Activated CD8-positive, alpha-beta T cell treated with anti-CD3 and anti-CD28 coated beads, Interleukin-2, amount 10 ng/mL, durations not matched to agents 7 days and 5 days (primary cell): ENCODE measurements at places on chromosomes 5 and 9. TPM values are rescaled to one million over a fixed set of nuclear protein-coding genes. Genes with fewer than 3 reads are reported as not detected.

GRCh38 chr5:95221234-95221633 lies 63.7 kb downstream of the MCTP1 start:
- no peaks in the 10 kb centered on the region for H3K27me3 ChIP-seq
- DNase-seq, result no peak
- H3K36me3 ChIP-seq, result no peaks in the 10 kb centered on the region

The LCN2 gene
- not detected for total RNA-seq

DNA sequence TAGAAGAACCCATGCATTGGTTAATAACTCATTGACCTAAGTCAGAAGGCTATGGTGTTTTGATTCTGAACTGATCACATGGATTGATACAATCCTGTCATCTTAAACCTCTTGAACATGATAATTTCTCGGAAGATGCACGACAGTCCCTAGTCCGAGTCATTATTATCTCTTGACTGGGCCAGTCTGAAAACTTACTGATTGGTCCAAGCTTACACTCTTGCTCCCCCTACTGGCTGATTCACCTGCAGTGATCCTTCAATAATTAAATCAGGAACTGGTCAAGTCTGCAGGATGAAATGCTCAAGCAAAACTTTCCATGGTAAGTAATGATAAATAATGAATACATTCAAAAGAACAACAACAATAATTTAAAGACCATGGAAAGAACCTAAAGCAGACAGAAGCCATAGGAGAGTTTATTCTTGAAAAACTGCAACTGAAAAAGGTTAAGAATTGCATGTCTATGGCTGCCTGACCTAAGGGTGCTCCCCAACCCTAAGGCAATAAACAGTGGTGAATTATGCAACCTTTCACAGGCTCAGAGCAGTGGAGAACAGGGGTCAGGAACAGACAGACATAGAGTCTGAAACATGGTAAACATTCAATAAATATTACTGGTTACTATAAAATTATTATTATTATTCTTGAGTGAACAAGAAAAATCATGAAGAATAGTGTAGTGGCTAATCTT lies 79.3 kb downstream of the BRINP1 start:
- H3K27me3 ChIP-seq, result no peaks in the 10 kb centered on the region
- DNase-seq, result peak; percentile 33
- H3K27ac ChIP-seq, result no peak overlapping the region
- H3K4me3 ChIP-seq, result no peak overlapping the region
- H3K36me3 ChIP-seq, result no peaks in the 10 kb centered on the region
- no peaks in the 10 kb centered on the region for H3K4me1 ChIP-seq

The FOXD4L4 gene
- 0.10 TPM for total RNA-seq

DNA sequence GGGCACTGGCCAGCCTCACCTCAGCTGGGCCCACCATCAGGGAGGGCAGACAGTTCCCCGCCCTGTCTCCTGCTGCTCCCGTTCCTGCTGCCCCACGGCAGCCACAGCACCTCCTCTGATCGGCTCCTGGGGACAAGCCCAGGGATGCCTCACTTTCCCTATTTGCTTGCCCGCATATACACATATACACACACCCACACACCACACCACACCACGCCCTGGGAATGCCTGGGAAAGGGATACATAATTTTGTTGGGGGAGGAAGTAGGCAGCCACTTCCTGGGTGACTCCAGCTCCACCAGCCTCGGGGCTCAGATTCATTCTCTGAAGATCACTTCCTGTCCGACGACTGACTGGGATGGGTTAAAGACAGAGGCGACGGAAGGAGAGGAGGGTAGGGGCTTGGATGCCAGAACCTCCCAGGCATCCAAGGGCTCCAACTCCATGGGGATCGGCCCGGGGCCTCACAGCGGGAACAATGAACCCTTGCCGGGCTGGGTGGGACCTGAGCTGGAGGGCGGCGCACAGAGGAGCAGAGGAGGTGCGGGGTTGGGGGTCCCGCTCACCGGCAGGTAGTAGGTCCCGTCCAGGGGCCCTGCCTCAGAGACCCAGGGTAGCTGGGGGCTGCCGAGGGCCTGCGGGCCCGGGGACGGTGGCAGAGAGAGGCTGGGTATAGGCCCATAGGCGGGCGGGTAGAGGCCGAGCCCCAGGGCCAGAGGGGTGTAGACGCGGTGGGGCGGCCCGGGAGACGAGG lies 2.0 kb upstream of the MZB1 start:
- peak; percentile 64 for DNase-seq
- H3K4me3 ChIP-seq, result peak overlapping the region; percentile 98
- H3K27me3 ChIP-seq, result no peaks in the 10 kb centered on the region
- H3K27ac ChIP-seq, result peak overlapping the region; percentile 99
- peaks cover 26% of the 10 kb centered on the region for H3K36me3 ChIP-seq
- H3K4me1 ChIP-seq, result peaks cover 67% of the 10 kb centered on the region

- H3K27me3 ChIP-seq, result peaks cover 21% of the 10 kb centered on the region
- DNase-seq, result no peak
- no peak overlapping the region for H3K4me3 ChIP-seq
- peaks cover 23% of the 10 kb centered on the region for H3K4me1 ChIP-seq
- H3K27ac ChIP-seq, result no peak overlapping the region
- no peaks in the 10 kb centered on the region for H3K36me3 ChIP-seq
Measured at GRCh38 chr5:66621146-66621545, 25.0 kb downstream of the MAST4 start.

DNA sequence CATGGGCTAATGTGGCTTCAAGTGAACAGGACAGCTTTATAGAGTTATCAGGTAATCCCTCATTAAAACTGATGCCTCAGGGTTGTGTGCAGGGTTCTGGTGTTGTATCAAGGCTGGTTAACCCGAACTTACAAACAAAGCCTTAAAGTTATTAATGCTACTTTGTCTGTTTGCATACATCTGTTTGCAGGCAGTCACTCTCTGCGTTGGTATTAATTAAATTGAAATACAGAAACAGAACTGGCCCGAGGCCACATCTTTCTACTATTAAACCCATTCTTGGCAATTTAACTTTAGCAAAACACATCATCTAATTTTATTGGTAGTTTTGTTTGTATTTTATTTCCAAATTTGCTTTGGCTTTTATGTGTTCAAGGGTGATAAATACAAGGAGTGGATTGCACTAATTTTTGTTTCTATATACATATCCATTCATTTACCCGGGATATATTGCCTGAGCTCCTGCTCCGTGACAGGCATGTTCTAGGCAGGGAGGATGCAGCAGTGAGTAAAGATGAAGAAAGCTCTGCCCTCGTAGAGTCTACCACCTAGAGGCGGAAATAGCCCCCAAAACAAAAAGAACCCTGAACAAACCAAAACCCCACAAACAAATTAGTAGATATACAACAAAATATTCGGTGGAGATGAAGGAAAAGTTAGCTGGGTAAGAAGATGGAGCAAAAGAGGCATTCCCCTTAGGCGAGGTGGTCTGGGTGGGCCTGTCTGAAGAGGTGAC lies 164.2 kb downstream of the MACROH2A1 start:
- DNase-seq, result no peak
- no peaks in the 10 kb centered on the region for H3K27me3 ChIP-seq
- H3K36me3 ChIP-seq, result no peaks in the 10 kb centered on the region
- no peak overlapping the region for H3K27ac ChIP-seq
- no peak overlapping the region for H3K4me3 ChIP-seq

GRCh38 chr9:135062254-135062653 lies 25.2 kb upstream of the OLFM1 start:
- no peaks in the 10 kb centered on the region for H3K36me3 ChIP-seq
- H3K4me3 ChIP-seq, result no peak overlapping the region
- H3K27ac ChIP-seq, result no peak overlapping the region
- H3K27me3 ChIP-seq, result peaks cover 3% of the 10 kb centered on the region

DNA sequence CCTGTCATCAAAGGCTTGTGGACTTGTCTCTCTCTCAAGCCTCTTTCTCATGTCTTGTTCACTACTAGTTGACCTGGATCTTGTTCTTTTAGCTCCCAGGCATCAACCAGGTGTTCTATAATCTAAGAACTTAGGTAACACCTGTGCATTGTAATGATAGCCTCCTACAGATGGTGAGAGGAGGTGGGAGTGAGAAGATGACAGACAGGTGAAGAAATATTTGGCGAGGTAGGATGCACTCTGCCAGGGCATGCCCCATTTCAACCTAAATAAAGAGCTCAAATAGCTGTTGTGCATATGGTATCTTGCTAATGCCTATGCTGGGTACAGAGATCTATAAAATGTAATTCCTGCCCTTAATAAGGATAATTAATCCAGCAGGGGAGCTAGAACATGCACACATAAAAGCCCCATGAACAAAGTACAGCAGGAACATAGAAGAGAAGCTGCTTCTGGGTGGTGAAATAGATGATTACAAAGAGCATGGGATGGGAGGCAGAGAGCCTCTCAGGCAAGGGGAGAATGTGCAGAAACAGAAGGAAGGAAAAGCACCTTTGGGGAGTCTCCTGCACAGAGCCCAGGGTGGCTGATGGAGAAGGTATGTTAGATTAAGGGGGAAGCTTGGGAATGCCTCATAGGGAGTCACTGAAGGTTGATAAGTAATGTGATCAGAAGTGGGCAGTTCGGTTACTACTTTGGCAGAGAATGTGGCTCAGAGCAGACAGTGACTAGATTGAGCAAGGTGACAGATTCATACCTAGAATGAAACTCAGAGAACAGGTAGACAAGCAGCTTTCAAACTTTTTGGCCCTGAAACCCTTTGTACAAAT lies 28.0 kb upstream of the PLIN2 start:
- no peak for DNase-seq
- H3K36me3 ChIP-seq, result no peaks in the 10 kb centered on the region
- no peak overlapping the region for H3K27ac ChIP-seq
- H3K4me1 ChIP-seq, result peaks cover 17% of the 10 kb centered on the region
- no peaks in the 10 kb centered on the region for H3K27me3 ChIP-seq

DNA sequence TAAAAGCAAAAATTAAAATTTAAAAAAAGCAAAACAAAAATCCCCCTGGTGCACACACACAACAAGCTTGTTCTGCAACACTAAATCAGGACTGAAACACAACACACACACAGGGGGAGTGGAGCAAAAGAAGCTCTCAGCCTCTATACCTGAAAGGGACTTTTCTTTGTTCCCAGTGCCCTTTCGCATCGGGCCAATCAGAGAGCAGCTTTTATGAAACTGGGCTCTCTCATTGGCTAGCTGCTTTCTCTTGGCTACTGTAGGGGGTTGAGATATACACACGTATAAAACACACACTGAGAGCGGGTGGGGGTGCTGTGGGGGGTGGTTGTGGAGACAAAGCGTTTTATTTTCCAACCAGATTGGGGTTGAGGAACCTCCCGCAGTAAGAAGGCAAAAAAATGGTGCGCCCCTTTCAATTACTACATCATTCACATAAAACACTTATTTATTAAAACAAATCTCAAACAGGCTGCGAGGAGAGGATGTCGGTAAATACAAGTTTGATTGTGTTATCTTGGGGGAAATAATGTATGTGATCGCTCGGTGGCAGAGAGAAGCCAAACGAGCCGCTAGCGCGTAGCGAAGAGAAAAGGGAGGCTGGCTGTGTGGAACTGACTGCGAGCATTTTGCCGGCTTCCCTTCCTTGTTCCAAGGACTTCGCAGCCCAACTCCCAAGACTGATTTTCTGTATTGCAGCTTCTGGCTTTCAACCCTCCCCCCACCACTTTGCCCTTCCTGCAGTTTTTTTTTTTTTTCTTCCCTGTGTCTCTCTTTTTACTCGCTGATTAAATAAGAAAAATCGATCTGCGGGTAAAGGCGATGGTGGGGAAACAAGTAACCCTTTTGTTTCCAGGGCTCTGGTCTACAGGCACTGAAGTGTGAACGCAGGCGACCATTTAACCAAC lies 2.5 kb upstream of the ZNF608 start:
- H3K4me3 ChIP-seq, result peak overlapping the region; percentile 54
- no peaks in the 10 kb centered on the region for H3K36me3 ChIP-seq
- H3K4me1 ChIP-seq, result peaks cover 19% of the 10 kb centered on the region
- H3K27me3 ChIP-seq, result peaks cover 50% of the 10 kb centered on the region
- no peak overlapping the region for H3K27ac ChIP-seq

The GRIA1 gene
- not detected for total RNA-seq

- H3K4me1 ChIP-seq, result no peaks in the 10 kb centered on the region
- no peak overlapping the region for H3K4me3 ChIP-seq
- no peak for DNase-seq
- H3K27me3 ChIP-seq, result peaks cover 24% of the 10 kb centered on the region
- no peak overlapping the region for H3K27ac ChIP-seq
- peaks cover 6% of the 10 kb centered on the region for H3K36me3 ChIP-seq
Measured at GRCh38 chr9:23821375-23822181, 4.5 kb downstream of the ELAVL2 start.

The RNF180 gene
- not detected for total RNA-seq

DNA sequence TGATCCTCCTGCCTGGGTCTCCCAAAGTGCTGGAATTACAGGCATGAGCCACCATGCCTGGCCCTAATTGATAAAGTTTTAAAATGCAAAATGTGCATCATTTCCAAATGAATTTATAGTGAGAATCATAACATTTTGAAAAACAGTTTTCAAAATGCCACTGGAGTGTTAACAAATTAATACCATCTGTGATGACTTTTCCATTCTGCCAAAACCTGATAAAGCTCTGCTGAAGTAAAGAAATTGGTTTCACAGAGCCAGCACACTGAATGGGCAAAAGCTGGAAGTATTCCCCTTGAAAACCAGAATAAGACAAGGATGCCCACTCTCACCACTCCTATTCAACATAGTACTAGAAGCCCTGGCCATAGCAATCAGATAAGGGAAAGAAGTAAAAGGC lies 89.6 kb downstream of the MUSK start:
- no peaks in the 10 kb centered on the region for H3K27me3 ChIP-seq
- no peak overlapping the region for H3K4me3 ChIP-seq
- H3K27ac ChIP-seq, result no peak overlapping the region
- no peaks in the 10 kb centered on the region for H3K36me3 ChIP-seq
- no peaks in the 10 kb centered on the region for H3K4me1 ChIP-seq

The SPATA24 gene
- 3.8 TPM for total RNA-seq

- no peak overlapping the region for H3K4me3 ChIP-seq
- no peak overlapping the region for H3K27ac ChIP-seq
- no peak for DNase-seq
- H3K4me1 ChIP-seq, result peaks cover 12% of the 10 kb centered on the region
- peaks cover 59% of the 10 kb centered on the region for H3K36me3 ChIP-seq
Measured at GRCh38 chr9:130101915-130102314, 48.2 kb downstream of the GPR107 start.

The PCDHA1 gene
- not detected for total RNA-seq

The GFI1B gene
- total RNA-seq, result not detected

DNA sequence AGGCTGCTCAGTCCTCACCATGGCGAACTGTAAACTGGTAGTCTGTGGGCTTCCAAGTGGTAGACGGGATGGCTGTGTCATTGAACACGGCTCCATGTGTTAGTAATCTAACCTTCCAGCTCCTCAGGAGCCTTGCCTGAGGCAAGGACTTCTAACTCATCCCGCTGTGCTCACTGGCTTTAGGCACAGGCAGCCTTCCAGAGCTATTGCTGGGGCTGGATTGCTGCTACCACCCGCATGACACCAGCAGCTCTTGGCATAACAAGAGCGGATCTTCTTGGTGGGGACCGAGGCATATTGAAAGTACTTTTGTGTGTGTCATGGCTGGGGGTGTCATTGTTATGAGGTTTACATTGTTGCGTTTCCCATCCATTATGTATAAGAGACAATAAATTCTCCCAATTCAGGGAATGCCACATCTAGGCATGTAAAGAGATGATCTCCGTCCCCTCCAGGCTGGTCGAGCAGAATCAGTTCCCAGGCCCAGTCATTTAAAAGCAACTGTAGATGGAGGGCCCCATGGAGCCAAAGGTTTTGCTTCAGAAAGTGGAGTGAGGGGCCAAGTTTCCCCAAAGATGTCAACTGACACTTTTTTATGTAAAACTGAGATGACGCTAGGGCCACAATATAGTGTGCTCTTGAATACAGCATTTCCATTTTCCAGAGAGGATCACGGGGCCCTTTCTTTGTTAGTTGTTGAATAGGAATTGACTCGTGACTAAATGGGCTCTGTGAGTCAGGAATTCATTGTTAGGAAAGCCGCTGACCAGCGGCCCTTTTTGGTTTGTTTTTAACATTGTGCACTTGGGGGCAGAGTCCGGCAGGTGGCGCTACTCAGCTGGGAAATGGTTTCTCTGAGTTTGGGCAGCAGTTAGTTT lies 759.5 kb downstream of the TAF11L14 start:
- H3K36me3 ChIP-seq, result no peaks in the 10 kb centered on the region
- no peaks in the 10 kb centered on the region for H3K4me1 ChIP-seq
- no peaks in the 10 kb centered on the region for H3K27me3 ChIP-seq
- H3K4me3 ChIP-seq, result no peak overlapping the region
